ENCODE measurements at places on chromosomes 3 and 15.
A peak's percentile ranks its signal among the peaks of the same experiment; 100 is the strongest.

- DNase-seq: no peak
Observed at GRCh38 chr15:81054236-81054635, 53.5 kb downstream of the TLNRD1 start.

DNA sequence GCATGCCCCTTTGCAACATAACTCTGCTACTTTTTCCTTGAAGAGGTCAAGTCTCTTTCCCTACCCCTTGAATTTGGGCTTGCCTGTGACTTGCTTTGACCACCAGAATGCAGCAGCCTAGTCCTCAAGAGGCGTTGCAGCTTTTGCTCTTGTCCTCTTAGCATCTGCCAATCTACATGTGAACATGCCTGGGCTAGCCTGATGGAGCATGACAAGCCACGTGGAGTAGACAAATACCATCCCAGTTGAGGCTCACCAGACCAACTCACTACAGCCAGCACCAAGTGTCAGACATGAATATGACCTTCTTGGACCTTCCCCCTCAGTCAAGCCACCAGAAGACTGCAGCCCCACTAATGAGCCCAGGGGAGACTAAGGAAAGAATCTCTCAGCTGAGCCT is 32.9 kb downstream of the AMOTL2 start:
- no peak for DNase-seq

GRCh38 chr3:58256061-58256460 is 18.5 kb downstream of the ABHD6 start:
- no peak for DNase-seq

GRCh38 chr3:54223063-54223462 is 100.7 kb downstream of the CACNA2D3 start:
- no peak for DNase-seq

DNA sequence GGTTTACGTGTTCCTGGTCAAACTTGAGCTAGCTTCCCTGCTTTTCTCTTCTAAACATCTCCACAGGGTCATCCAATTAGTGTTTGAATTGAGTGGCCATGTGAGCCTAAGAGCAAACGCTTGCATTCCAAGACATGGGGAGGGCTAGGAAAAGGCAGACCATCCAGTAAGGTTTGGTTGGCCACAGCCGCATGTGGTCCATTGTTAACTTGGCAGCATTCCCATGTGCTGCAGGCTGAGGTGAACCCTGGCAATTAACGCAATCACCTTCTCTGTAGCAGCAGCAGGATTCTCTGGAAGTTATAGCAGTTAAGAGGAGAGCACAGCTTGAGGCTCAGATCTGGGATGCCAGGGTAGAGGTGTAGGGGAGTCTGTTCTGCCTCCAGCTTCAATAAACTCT is 502.2 kb upstream of the LMCD1 start:
- DNase-seq: no peak

DNA sequence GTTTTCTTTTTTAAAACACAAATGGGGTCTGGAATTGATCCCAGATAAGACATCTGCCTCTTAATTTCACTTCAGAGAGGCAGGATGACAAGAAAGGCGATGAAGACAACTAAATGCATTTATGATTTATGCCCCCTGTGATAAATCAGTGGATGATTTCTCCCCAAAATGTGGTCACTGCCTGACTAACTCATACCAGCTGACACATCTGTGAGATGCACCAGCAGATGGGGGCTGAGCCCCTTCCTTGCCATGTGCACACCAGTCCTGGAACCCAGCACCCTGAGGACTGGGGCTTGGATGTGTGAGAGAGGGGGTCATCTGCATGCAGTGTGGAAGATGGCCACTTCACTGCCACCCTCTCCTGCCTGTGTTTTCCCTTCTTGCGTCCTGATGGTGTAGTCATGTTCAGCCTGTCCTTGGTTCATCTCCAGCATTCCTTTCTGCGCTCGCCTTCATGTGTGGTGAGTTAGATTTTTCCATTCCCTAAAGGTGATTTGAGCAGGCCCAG is 264.3 kb downstream of the LRTM1 start:
- no peak for DNase-seq

DNA sequence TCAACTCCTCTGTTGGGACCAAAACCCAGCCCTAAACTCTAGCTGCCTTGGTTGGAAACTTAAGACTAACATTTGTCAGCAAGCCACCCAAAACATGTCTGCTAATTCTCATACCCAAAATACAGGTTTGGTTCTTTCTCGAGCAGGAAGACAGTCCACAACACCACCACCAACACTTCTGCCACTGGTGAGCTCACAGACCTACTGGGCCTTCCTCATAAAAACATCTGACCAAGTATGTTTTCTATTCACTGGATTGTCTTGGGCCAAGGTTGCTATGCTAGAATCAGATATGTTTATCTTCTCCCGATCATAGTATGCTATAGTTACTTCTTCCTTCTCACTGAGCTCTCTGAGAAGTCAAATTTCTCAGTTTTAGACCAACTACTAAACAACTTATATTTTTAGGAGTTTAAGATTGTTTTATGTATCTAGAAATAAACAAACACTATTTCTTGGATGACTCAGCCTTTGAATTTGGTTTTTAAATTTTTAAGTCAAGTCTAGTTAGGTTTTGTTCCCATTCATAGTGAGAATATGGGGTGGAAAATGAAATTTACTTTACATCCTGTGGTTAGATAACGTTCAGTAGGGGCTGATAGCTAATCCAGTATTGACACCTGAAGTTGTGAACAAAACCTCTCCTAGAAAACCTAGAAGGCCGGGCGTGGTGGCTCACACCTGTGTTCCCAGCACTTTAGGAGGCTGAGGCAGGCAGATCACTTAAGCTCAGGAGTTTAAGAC is 360.5 kb downstream of the RSL24D1 start:
- no peak for DNase-seq

GRCh38 chr3:56923526-56924224 is 121.9 kb upstream of the ARHGEF3 start:
- peak; percentile 64 for DNase-seq

GRCh38 chr3:171142985-171143384 is 116.5 kb upstream of the SLC2A2 start:
- no peak for DNase-seq

- no peak for DNase-seq
Observed at GRCh38 chr3:115077501-115078250, 69.4 kb downstream of the ZBTB20 start.

GRCh38 chr3:187808527-187808895 is 63.2 kb upstream of the BCL6 start:
- no peak for DNase-seq

GRCh38 chr3:161823910-161824309 is 327.3 kb downstream of the OTOL1 start:
- no peak for DNase-seq

All from right lung (tissue), 10 donors.